ENCODE measurements at places on chromosomes 7 and 10.

- no peak for DNase-seq
Observed at GRCh38 chr10:97336942-97337831, 2.7 kb upstream of the FRAT2 start.

DNA sequence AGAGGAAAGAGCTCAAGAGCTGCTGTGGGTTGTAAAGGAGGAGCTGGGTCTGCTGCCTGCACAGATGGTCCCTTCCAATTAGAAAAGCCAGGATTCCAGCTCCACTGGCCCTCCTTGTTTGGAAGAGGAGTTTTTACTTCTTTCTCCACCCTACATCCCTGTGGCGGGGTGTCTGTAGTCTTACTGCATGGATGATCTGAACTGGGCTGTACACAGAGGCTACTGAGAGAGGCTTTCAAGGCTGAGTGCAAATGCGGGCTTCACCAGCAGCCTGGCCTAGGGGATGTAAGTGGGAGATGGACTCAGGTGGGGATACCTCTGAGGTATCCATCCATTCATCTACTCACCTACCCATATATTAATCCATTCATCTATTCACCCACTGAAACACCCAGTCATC is 7.1 kb upstream of the CXCL12 start:
- DNase-seq, result no peak

DNA sequence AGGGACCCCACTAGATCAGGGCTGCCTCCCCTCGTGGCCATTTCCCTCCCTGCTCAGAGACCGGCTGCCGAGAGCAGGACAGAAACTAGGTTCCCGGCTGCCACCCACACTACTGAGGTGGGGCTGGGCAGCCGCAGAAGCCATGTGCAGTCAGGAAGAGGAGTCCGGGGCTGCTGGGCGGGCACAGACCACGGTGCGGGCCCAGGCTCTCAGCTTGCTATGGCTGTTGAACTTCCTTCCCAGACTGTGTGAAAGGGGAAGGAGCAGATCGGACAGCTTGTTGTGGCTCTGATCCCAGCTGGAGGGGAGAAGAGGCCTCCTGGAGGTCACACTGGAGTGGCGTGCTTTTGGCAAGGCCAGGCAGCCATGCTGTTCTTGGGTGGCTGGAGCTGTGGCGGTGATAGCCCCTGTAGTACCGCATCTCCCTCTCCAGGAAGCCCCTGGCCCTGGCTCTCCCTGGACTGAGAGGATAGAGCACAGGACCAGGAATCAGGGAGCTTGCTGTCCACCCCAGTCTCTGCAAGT is 56.8 kb downstream of the HK1 start:
- no peak for DNase-seq

DNA sequence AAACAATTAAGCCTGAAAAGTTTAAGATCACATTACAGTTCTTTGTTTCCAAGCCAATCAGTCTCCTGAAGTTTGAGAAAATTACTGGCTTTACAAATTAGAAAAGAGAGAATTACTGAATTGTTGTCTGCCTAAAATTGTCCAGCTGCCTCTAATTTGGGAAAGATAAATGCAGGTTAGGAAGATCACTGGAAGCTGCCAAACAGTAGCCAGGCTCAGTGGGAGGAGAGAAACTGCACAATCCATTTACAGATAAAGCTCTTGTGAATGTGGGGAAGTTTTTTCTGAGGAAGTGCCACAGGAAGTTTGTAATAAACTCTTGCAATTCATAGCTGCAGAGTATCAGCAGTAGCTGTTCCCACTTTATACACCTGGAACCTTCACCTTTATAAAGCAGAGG is 100.7 kb downstream of the IQUB start:
- DNase-seq, result no peak

DNA sequence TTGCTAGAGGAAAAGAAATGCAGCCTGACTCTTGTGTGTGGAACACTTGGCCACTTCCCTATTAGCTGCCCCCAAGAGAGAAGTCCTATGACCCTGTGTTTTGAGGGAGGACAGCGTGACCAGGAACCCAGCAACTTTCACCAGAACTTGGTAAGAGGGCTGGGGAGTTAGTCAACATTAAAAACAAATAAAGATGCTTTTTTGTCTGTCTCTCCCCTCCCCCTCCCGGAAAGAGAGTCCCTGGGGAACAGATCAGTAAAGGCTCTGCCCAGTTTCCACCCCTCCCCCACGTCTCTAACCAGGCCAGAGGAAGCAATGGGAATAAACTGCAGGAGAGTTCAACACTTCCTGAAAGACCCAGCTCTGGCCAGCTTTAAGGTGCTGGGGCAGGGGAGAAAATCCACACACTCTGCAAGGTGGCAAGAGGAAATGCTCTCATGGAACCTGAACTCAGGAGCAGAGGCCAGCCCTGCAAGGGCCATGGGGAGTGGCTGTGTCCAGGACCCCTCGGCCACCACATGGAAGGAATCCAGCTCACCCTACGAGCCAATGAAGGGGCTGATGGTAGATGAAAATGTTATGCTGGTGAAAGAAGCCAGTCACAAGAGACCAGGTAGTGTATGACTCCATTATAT is 21.5 kb downstream of the SH3PXD2A start:
- DNase-seq, result no peak
